ENCODE measurements at places on chromosomes 7 and 10. TPM values are rescaled to one million over a fixed set of nuclear protein-coding genes. Genes with fewer than 3 reads are reported as not detected.

Gene GIMAP7
- total RNA-seq, result not detected

Gene PHYHIPL
- not detected for total RNA-seq

Gene AMZ1
- not detected for total RNA-seq

Gene TLL2
- total RNA-seq, result not detected

Gene C7orf57
- total RNA-seq, result 0.52 TPM

Measured in MCF 10A (cell line).